ENCODE measurements at places on chromosomes 7 and 10.
A peak's percentile ranks its signal among the peaks of the same experiment; 100 is the strongest.

DNA sequence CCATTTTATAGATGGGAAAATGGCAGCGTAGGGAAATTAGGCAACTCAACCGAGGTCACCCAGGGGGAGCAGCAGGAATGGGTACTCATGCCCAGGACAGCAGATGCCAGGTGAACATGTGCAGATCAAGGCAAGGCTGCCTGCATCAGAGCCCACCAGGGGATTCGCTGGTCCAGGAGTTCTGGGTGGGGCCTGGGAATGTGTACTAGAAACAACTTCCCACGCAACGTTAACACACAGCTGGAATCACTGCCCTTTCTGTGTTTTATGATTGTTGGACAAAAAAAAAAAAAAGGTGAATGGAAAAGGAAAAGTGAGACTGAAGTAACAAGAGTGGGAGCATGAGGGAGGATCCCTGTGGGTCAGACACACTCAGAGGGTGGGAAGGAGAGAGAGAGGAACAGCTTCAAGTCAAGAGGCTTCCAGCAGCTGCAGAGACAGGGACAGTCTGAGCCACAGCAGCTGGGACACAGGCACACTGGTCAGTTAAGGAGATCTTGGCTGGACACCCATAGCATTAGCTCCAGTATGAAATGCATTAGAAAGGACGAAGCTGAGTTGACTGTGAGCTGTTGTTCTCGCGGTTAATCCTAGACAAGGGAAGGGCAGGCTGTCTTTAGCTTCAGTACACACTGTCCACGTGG lies 187.9 kb upstream of the INHBA start:
- no peak for DNase-seq

GRCh38 chr7:5223646-5224340 lies 33.8 kb downstream of the WIPI2 start:
- no peak for DNase-seq

DNA sequence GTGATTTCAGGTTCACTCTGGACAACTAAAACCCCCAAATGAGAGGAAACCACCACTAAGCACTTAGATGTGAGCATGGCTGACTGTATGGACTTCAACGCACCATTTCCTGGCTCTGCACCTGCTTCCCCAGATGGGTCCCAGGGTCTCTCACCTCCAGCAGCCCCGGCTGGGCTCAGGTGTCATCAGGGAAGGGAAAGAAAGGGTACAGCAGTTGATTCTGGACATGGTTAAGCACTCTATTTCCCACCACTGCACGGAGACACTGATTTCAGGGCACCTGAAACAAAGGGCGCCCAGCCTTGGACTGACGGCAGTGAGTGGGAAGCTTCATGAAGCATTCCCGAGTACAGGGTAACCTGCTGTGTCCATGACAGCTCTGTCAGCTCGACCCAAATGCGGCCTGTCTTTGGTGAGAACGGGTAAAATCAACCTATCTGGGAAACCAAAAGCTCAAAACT lies 19.0 kb downstream of the FAM53B start:
- DNase-seq = peak; percentile 29

- DNase-seq = no peak
Observed at GRCh38 chr7:147513451-147513850, 1077.1 kb upstream of the C7orf33 start.

DNA sequence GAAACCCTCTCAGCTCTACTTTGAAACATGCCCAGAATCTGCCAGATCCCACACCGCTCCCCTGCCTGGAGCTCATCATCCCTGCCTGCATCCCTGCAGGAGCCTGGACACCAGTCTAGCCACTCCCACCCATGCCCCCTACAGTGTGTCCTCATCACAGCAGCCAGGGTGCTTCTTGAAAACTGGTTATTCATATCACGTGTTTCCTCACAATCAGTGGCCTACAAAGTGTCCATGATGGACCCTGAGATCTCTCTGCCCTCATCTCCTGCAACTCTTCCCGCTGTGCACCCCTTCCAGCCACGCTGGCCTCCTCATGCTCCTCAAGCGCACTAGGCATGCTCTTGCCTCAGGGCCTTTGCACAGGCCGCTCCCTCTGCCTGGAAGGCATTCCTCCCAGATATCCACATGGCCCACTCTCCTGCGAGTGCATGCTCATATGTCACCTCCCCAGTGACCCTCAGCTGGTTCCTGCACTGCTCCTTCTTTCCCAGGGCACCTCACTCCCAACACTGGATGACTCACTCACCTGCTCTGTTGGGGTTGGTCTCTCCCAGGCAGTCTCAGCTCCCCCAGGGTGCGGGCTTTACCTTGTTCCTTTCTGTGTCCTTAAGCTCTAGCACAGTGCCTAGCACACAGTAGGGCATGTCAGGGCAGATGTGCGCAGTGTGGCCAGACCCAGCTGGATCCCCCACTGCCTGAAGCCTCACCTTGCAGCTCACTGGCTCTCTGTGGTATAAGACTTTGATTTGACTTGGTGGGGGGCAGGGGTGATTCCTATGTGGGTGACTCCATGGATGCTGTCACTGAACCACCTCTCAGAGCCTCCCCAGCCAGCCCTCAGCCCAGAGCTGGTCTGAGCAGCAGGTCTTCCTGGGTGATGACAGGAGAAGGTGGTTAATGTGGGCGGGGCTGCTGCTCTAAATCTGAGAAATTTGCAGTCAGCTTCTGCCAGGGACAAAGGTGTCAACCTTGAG lies 37.3 kb downstream of the CDH23 start:
- no peak for DNase-seq

DNA sequence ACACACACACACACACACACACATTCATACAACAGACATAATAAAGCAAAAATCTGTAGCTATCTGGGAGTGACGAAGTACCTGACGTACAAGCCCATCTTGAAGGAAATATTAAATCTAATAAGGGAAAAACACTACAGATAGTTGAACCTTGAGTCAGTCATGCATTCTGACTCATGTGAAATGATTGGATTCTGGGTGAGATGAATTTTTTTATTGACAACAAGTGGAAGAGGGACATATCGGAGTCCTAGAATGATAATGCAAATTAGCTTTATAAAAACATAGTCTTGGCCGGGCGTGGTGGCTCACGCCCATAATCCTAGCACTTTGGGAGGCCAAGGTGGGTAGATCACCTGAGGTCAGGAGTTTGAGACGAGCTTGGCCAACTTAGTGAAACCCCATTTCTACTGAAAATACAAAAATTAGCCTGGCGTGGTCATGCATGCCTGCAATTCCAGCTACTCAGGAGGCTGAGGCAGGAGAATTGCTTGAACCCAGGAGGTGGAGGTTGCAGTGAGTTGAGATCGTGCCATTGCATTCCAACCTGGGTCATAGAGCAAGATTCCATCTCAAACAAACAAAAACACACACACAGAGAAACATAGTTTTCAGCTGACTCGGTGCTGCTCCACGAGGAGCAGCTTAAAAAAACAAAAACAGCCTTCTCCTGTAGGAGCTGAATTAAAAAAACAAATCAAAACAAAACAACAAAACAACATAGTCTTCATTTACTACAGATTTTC lies 154.4 kb upstream of the MKLN1 start:
- no peak for DNase-seq

DNA sequence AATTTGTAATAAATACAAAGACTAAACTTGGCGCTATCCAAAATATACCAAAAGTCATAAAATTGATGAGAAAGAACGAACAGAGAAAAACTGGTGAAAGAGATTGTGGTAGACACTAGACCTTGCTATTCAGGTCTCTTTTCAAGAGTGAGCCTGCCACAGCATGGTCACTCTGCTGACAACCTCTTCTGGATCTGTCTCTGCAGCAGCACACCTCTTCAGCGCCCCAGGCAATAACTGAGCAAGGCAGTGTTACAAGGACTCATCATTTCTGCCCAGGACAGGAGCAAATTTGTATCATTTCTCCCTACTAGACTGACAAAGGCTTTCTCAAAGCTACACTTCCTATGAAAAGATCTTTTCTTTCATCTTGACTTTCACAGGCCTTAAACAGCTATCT lies 976.0 kb downstream of the DNAJB9 start:
- no peak for DNase-seq

GRCh38 chr10:19221216-19221615 lies 172.6 kb downstream of the MALRD1 start:
- DNase-seq = no peak

- no peak for DNase-seq
Observed at GRCh38 chr7:170551-171363, 21.6 kb upstream of the FAM20C start.

GRCh38 chr7:132750096-132750495 lies 173.8 kb upstream of the PLXNA4 start:
- no peak for DNase-seq

GRCh38 chr7:34109936-34110780 lies 204.8 kb downstream of the BMPER start:
- no peak for DNase-seq

DNA sequence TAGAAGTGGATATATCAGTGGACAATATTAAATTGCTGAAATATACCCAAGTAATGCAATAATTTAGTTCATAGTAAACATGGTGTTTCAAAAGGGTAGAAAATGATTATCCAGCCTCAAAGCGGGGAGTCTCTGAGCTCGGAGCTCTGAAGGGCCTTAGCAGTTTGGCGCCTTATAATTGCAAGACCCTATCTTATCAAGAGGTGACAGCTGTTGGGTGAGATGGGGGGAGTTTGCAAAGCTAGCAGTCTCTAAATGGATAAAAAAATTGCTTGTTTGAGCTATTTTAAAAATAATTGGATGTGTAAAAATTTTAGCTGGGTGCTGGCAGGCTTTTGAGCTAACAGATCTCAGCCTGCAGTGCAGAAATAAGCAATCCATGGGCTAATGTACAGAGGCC lies 219.2 kb downstream of the CCSER2 start:
- no peak for DNase-seq

DNA sequence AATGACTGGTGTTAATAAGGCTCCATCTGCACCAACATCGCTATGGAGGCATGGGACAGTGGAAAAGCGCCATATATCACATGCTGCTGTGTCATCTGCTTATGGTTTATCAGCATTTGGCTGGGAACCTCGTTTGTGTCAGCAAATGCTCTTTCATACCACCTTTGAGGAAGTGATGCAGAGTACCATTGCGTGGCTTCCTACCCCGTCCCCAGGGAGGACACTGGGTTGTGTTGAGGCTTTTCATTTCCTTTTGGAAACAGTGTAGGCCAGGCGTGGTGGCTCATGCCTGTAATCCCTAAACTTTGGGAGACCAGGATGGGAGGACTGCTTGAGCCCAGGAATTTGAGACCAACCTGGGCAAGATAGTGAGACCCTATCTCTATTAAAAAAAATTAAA lies 6.8 kb downstream of the TACR2 start:
- peak; percentile 90 for DNase-seq

GRCh38 chr10:97520978-97521761 lies 22.4 kb downstream of the UBTD1 start:
- DNase-seq = no peak

GRCh38 chr10:89861584-89862301 lies 160.4 kb downstream of the KIF20B start:
- DNase-seq = no peak

- no peak for DNase-seq
Observed at GRCh38 chr7:112105584-112106530, 100.3 kb downstream of the DOCK4 start.

DNA sequence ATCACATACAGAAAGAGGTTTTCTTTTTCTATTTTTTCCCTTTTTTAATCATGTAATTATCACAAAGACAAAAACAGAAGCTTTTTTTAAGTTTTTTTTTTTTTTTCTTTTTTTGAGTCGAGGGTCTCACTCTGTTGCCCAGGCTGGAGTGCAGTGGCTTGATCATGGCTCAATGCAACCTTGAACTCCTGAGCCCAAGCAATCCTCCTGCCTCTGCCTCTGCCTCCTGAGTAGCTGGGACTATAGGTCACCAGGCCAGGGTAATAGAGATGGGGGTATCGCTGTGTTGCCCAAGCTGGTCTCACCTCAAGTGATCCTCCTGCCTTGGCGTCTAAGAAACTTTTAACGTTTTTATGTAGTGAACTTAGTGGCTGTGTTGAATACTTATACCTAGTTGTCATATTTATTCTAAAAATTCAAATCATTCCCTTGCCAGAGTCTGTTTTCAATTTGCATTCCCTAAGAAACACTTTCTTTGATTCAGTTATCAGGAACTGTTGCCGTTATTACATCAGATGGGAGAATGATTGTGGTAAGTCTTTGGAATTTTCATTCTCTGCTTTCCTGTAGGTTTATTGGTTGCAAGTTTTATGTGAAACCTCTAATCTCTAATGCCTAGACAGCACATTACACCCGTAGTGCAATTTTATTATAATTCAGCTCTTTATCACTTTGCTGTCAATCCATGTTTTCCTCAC lies 1.3 kb downstream of the LSM8 start:
- DNase-seq = no peak

GRCh38 chr7:130935564-130936157 lies 201.7 kb upstream of the KLF14 start:
- no peak for DNase-seq

- peak; percentile 80 for DNase-seq
Observed at GRCh38 chr7:41940760-41941343, 238.0 kb upstream of the INHBA start.

DNA sequence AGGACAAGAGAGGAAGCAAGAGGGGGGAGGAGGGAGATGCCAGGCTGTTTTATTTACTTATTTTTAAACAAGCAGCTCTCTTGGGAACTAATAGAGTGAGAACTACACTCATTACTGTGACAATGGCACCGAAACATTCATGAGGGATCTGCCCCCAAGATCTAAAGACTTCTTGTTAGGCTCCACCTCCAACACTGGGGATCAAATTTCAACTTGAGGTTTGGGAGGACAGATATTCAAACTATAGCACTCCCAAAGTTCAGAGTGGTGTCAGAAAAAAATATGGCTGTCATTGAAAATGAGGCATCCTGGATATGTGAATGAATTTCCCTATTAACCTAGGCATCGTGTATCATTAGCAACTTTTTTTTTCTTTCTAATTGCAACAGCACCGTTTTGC lies 145.5 kb downstream of the ABCA13 start:
- no peak for DNase-seq

DNA sequence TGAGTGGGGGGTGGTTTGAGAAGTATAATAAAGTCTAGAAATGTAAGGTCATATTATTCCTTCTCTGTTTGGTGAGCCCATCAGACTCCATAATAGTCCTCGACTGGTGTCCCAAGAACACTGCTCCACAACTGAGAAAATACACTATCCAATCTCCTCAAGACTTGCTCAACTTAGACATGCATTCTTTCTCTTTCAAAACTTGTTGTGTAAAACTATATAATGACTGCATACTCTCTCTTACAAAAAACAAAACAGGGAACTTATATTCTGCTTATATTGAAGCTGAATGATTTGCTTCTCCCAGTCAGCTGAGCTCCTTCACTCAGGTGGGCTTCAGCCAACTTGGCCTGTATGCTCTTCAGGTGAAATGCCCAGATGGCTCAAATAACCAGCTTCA lies 204.7 kb downstream of the ZNF365 start:
- no peak for DNase-seq

GRCh38 chr10:101848894-101849351 lies 5.3 kb upstream of the KCNIP2 start:
- DNase-seq = no peak

- peak; percentile 6 for DNase-seq
Observed at GRCh38 chr10:125343118-125343925, 183.0 kb upstream of the CTBP2 start.
